Testis (tissue), 5 donors: ENCODE measurements at places on chromosomes 6 and 20. TPM values are rescaled to one million over a fixed set of nuclear protein-coding genes. Genes with fewer than 3 reads are reported as not detected.

ECT2L gene
- 1.6 TPM for polyA plus RNA-seq

OTOR gene
- polyA plus RNA-seq = not detected

- H3K27me3 ChIP-seq = no peaks in the 10 kb centered on the region
- peak; percentile 57 for DNase-seq
- H3K36me3 ChIP-seq = no peaks in the 10 kb centered on the region
- H3K4me3 ChIP-seq = no peak overlapping the region
- peaks cover 6% of the 10 kb centered on the region for H3K4me1 ChIP-seq
- H3K27ac ChIP-seq = peak overlapping the region; percentile 53
Measured at GRCh38 chr6:129102741-129103140, 219.8 kb downstream of the LAMA2 start.

GRCh38 chr20:46305331-46305972, 2.8 kb downstream of the CDH22 start:
- no peaks in the 10 kb centered on the region for H3K4me1 ChIP-seq
- no peaks in the 10 kb centered on the region for H3K27me3 ChIP-seq
- no peak overlapping the region for H3K4me3 ChIP-seq
- H3K27ac ChIP-seq = no peak overlapping the region

- no peaks in the 10 kb centered on the region for H3K36me3 ChIP-seq
Measured at GRCh38 chr6:159929819-159930218, 39.0 kb downstream of the MAS1 start.

GRCh38 chr6:21091411-21091810, 502.1 kb upstream of the SOX4 start:
- H3K36me3 ChIP-seq = no peaks in the 10 kb centered on the region
- H3K27me3 ChIP-seq = no peaks in the 10 kb centered on the region
- H3K27ac ChIP-seq = no peak overlapping the region

GRCh38 chr20:43984587-43984986, 69.9 kb downstream of the TOX2 start:
- no peaks in the 10 kb centered on the region for H3K27me3 ChIP-seq
- DNase-seq = no peak
- no peaks in the 10 kb centered on the region for H3K4me1 ChIP-seq
- no peak overlapping the region for H3K27ac ChIP-seq

DNA sequence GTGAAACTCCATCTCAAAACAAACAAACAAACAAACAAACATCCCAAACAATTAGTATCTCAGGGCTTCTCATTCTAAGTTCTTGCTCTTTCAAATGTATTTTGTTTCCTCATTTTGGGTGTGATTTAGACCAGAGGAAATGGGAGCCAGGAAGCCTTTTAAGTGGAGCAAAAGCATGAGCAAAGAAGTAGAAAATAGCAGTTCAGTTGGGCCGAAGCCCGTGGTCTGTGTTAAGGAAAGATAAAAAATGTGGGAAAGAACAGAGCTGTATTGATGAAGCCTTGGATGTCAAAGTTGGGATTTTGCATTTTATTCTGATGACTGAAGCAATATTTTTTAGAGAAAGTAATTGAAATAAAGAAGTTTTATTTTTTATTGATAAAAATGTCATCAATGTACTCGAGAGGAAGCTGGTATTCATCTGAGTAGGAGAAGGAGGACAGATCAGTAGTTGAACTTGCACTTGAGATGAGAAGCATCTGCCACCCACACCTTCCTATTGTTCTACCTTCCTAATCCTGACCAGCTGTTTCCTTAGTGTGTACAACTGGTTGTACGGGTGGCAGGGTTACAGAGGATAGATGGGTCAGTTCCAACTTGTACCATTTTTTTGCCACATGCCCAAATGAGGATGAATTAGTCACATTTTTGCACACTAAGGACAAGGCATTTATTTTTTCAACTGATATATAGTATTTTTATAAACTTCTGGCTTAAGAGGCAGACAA, 56.1 kb downstream of the KIAA0408 start:
- no peaks in the 10 kb centered on the region for H3K4me1 ChIP-seq
- no peak overlapping the region for H3K27ac ChIP-seq
- no peak for DNase-seq
- no peaks in the 10 kb centered on the region for H3K27me3 ChIP-seq
